ENCODE measurements at places on chromosomes 12 and 14. TPM values are rescaled to one million over a fixed set of nuclear protein-coding genes. Genes with fewer than 3 reads are reported as not detected.

Gene OAS3
- total RNA-seq, result 6.6 TPM

Gene TPPP2
- not detected for total RNA-seq

Gene PTPRQ
- not detected for total RNA-seq

Gene IFNG-AS1
- not detected for total RNA-seq

Gene DCN
- total RNA-seq, result 30.7 TPM

Gene NEMF
- 54.8 TPM for total RNA-seq

Gene PLEKHG7
- total RNA-seq, result not detected

Gene ZNF385A
- 1.1 TPM for total RNA-seq

Gene PRR4
- 3.2 TPM for total RNA-seq

DNA sequence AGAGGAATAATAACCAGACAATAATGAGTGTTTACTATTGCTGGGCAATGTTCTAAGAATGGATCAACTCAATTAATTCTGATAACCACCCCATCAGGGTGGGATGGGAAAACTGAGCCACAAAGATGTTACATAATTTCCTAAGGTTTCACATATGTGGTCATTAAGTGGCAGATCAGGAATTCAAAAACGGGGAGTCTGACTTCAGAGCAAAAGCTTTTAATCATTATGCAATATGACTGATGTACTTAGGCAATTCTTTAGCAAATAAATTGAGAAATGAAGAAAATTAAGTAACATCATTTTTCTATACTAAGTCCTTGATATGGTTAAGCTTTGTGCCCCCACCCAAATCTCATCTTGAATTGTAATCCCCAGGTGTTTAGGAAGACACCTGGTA lies 53.4 kb downstream of the PLCZ1 start:
- DNase-seq, result no peak

GRCh38 chr14:51097287-51097686 lies 2.4 kb upstream of the TRIM9 start:
- no peak for DNase-seq

GRCh38 chr12:15848606-15849005 lies 33.6 kb upstream of the STRAP start:
- DNase-seq, result no peak

DNA sequence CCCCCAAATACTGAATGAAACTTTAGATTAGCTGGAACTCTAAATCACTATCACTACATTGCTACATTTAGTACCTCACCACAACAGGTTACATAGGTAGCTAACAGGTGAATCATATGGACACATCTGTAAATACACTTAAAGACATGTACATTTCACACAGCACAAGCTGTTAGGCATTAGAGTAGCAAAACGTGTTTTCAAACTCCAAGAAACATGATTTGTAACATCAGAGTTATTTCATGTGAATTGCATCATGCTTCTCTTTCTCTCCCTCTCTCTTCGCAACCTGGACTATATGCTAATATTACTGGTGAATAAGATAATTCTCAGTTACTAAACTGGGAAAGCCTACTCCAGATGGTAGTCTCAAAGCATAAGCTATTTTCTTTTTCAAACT lies 4.3 kb downstream of the SEL1L start:
- DNase-seq, result no peak

- no peak for DNase-seq
Measured at GRCh38 chr12:117538926-117539325, 177.5 kb upstream of the NOS1 start.

GRCh38 chr12:52436828-52437474 lies 2.8 kb upstream of the KRT75 start:
- DNase-seq, result no peak

GRCh38 chr12:93812626-93813025 lies 135.5 kb downstream of the CRADD start:
- DNase-seq, result no peak

DNA sequence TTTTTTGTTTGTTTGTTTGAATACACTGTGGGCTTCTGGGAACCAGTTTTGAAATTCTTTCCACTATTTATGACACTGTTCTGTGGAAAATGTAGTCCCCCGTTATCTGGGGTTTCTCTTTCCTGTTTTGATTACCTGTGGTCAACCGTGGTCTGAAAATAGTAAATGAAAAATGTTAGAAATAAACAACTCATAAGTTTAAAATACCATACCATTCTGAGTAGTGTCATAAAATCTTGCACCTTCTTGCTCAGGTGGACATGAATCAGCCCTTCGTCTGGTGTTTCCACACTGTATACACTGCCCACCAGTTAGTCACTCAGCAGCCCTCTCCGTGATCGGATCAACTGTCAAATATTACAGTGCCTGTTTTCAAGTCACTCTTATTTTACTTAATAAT lies 5.1 kb upstream of the PAPOLA start:
- DNase-seq, result no peak

GRCh38 chr14:64109819-64110554 lies 184.2 kb downstream of the ESR2 start:
- DNase-seq, result no peak

DNA sequence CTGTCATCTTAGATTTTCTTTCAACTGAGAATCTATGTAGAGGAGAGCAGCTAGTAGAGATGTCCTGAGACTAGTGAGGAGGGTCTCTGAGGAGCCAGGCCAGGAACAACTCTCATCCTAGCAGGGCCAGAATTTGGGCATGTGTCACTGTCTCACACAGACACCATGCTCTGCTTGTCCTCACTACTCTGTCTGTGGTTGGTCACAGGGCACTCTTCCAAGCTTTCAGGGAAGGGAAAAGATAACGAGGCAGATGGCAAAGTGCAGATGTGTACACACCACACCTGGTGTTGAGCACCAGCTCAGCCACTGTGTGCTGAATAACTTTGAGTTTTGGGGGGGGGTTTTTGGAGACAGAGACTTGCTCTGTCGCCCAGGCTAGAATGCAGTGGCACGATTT lies 2.5 kb downstream of the SSPN start:
- no peak for DNase-seq
